Brain pericyte (primary cell): ENCODE measurements at places on chromosomes 3 and 15.
A peak's percentile ranks its signal among the peaks of the same experiment; 100 is the strongest.

DNA sequence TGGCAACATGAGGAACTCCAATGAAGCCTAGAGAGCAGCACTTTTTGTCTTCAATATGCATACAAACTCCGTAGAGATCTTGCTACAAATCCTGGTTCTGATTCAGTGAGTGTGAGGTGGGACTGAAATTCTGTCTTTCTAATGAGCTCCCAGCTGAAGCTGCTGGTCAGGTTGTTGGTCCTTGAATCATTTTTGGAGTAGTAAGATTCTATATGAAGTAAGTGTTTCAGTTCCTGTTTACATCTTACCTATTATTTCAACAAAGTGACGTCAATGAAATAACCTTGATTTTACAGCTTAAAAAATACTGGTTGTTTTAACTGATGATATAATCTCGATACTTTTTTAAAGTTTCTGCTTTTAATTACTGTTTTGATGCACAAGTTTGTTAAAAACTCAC lies 33.9 kb downstream of the SHQ1 start:
- DNase-seq, result no peak

- no peak for DNase-seq
Measured at GRCh38 chr15:74776821-74777768, 4.8 kb upstream of the CSK start.

GRCh38 chr15:30985081-30985531 lies 6.3 kb downstream of the MTMR10 start:
- DNase-seq, result no peak

DNA sequence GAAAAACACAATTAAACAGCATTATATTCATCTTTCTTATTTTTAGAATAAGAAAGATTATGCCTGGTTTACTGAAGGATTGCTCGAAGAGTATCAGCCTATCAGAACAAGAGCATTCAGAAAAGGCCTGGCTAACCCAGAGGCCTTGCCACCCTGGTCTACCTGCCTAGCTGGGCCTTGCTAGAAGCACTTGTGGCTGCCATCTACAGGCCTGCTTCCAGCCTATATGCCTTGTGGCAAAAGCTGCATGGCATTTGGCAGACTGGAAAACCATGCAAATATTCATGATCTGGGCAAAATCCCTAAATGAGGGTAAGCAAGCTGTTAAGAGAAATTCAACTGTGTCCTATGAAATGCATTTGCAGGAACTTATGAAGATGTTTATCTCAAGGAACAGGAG lies 9.3 kb upstream of the ATP13A4 start:
- no peak for DNase-seq

DNA sequence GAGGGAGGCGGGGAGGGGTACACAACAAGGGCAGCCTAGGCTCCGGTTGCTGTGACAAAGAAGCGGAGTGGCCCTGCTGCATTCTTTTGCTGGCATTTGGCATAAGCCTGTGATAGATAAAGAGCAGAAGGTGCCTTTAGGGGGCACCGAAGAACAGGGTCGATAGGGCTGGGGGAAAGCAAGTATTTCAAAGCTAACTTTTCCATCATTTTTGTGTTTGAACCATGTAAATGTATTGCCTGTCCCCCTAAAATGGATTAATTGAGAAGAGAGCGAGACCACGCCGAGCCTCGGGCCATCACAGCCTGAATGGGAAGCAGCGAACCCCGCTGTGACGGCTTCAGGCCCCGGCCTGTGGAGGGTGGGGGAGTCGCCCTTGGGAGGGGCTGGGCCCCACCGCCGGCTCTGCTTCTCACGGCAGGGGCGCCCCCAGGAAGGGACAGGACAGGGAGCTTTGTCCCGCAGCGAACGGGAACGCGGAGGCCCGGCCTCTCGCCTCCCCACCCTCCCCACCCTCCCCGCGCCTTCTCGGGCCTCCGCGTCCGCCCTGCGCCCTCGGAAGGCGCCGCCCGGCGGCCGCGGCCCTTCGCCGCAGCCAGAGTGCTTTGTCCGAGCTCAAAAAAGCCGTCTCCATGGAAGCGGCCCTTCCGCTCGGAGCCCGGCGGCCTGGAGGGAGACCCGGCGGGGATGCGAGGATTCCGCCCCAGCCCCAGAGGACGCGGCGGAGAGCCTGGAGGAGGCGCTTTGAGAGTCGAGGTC lies 32.4 kb upstream of the ALDH1L1 start:
- DNase-seq, result no peak

GRCh38 chr3:17157713-17158112 lies 273.0 kb downstream of the PLCL2 start:
- DNase-seq, result peak; percentile 80

DNA sequence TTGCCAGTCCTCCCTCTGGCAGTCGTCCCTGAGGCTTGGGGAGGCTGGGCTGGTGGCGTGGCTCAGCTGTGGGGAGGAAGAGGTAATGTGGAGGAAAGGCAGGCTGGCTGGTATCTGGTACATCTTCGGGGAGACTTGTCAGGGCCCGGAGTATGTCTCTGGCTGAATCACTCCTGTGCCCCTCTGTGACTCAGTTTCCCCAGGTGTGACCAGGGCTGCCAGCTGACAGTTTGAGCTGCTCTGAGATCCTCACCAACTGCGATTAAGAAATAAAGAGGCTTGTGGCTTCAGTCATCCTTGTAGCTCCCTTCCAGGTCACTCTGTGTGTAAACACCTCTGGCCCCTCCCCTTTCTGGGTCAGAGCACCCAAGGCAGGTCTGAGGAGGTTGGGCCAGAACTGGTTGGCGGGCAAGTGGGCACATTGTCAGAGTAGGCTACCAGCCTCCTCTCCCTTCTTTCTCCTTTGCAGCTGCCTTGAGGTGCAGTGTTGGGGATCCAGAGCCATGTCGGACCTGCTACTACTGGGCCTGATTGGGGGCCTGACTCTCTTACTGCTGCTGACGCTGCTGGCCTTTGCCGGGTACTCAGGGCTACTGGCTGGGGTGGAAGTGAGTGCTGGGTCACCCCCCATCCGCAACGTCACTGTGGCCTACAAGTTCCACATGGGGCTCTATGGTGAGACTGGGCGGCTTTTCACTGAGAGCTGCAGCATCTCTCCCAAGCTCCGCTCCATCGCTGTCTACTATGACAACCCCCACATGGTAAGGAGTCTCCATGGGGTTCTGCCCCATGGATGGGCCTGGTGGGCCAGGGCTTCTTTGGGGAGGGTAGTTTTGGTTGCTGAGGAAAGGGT lies 3.0 kb downstream of the TEX264 start:
- no peak for DNase-seq

- DNase-seq, result no peak
Measured at GRCh38 chr15:100229181-100230163, 112.3 kb downstream of the ADAMTS17 start.

GRCh38 chr3:150411546-150411945 lies 3.4 kb downstream of the TSC22D2 start:
- no peak for DNase-seq

DNA sequence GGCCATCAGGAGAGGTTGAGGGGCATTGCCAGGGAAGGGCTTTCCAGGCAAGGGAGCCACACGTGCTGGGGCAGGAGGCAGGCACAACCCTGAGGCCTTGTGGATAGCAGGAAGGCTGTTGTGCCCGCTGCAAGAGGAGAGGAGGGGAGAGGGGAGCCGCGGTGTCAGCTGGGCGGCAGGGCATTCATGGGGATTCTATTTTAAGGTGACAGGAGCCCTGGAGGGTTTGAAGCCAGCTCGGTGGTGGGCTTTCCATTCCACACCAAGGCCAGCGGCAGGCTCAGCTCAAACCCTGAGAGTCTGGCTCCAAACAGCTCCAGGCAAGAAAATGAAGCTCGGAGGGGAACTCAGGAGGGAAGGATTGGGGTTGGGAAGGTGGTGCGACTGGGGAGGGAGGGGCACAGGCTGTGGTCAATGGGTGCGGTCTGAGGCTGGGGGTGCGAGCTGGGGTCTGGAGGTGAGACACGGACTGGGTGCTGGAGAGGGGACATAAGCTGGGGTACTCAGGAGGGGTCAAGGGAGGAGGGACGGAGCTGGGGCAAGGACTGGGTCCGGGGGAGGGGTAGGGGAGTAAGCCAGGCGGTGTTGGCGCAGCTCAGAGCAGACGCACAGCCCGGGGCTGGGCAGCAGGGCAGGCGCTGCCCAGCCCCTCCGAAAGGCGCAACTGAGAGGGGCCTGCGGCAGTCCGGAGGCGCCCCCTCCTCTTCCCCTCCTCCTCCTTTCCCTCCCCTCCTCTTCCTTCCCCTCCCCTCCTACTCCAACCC lies 43.4 kb downstream of the TPRA1 start:
- DNase-seq, result no peak

DNA sequence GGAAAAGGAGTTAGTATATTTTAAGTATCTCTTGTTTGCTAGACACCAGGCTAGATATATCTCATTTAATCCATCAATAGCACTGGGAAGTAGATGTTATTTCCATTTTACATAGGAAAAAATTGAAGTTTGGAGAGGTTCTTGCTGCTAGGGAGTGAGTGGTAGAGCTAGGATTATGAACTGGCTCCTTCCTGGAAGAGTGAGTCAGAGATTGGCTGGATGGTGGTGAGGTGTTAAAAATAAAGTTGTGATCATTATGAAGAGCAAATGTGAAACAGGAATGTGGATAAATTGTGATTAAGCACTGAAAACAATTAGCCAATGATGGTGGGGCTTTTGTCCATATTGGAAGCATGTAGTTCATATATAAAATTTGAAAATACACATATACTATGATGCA lies 234.2 kb downstream of the WNT5A start:
- no peak for DNase-seq

GRCh38 chr3:13884851-13885703 lies 5.2 kb upstream of the WNT7A start:
- DNase-seq, result no peak

GRCh38 chr3:116302087-116302747 lies 143.1 kb downstream of the LSAMP start:
- DNase-seq, result peak; percentile 45

- DNase-seq, result no peak
Measured at GRCh38 chr15:31306426-31307269, 20.0 kb upstream of the KLF13 start.

GRCh38 chr15:85475711-85476110 lies 95.3 kb downstream of the AKAP13 start:
- DNase-seq, result no peak

DNA sequence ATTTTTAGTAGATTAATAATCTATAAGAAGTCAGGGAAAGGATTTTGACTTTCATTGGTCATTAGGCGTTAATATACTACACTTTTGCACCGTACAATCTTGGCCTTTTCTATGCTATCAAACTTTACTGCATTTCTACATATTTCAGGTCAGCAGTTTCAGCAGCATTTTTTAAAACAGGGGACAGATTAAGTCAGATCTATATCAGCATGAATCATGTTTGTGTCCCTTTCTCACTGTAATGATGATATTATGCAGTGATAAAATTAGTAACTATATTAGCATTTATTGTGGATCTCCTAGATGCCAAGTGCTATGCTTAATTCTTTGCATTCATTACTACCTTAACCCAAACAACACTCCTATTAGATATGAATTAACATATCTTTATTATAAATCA lies 20.3 kb upstream of the AADAC start:
- DNase-seq, result no peak

DNA sequence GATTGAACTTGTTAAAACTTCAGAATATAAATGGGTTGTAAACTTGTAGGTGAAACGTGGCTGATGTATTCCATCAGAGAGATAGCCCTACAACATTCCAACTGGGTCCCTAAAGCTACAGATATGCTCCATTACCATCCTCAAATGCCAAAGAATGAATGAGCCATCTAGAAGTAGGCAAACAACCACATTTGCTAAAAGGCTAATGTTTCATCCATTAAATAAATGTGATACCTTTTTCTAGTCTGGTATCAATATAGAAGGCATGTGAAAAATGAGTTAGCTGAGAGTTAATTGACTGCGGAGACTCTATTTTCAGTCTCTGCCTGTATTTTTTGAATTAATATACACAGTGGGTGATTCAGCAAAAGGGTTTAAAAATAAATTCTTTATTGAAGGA lies 203.8 kb downstream of the RBMS3 start:
- DNase-seq, result no peak

DNA sequence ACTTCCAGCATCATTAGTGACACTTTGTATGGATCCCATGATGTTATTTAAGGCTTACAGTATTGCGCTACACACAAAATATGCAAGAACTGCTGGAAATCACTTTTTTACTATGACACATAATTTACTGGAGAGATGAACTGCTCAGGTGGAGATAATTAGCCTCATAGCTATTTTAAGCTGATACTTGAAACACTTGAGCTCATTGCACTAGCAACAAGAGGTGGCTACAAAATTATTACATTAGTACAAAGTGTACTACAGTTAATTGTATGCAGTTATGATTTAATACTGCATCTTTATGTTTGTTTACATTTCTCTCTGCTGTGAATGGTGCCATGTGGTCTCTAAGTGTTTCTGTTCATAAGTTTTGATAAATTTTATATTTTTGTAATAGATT lies 6.5 kb upstream of the LZTFL1 start:
- DNase-seq, result no peak

DNA sequence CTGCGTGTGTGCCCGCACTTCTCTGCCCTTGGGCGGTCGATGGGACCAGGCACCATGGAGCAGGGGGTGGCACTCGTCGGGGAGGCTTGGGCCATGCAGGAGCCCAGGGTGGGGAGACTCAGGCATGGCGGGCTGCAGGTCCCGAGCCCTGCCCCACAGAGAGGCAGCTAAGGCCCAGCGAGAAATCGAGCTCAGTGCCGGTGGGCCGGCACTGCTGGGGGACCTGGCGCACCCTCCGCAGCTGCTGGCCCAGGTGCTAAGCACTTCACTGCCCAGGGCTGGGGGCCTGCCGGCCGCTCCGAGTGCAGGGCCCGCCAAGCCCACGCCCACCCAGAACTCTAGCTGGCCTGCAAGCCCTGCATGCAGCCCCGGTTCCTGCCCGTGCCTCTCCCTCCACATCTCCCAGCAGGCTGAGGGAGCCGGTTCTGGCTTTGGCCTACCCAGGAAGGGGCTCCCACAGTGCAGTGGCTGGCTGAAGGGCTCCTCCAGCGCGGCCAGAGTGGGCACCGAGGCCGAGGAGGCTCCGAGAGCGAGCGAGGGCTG lies 553 bp upstream of the RTP4 start:
- no peak for DNase-seq

GRCh38 chr3:120801484-120801883 lies 58.9 kb downstream of the GTF2E1 start:
- DNase-seq, result no peak

- DNase-seq, result peak; percentile 82
Measured at GRCh38 chr15:85667491-85668424, 127.0 kb downstream of the KLHL25 start.

GRCh38 chr15:80970018-80970657 lies 19.5 kb downstream of the MESD start:
- no peak for DNase-seq

- no peak for DNase-seq
Measured at GRCh38 chr15:62212741-62213140, 47.7 kb upstream of the C2CD4B start.
